Naive thymus-derived CD4-positive, alpha-beta T cell (primary cell): ENCODE measurements at places on chromosomes 6 and 20. TPM values are rescaled to one million over a fixed set of nuclear protein-coding genes. Genes with fewer than 3 reads are reported as not detected.

PBOV1 gene
- total RNA-seq, result not detected

DNA sequence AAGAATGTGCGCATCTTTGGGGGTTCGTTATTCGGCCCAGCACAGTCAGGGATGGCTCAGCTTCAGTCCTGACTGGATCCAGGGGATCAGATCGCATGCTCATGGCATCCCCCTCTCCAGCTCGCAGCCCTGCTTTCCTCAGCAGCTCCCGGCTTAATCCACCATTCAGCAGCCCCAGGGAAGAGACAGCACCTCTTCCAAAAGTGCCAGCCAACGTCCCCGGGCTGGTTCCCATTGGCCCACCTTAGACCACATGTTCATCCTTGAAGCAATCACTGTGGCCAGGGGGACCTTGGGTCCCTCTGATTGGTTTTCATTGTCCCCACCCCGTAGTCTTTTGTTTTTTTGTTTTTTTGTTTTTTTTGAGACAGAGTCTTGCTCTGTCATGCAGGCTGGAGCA lies 188.7 kb downstream of the ZMYND8 start:
- no peak for DNase-seq

DNA sequence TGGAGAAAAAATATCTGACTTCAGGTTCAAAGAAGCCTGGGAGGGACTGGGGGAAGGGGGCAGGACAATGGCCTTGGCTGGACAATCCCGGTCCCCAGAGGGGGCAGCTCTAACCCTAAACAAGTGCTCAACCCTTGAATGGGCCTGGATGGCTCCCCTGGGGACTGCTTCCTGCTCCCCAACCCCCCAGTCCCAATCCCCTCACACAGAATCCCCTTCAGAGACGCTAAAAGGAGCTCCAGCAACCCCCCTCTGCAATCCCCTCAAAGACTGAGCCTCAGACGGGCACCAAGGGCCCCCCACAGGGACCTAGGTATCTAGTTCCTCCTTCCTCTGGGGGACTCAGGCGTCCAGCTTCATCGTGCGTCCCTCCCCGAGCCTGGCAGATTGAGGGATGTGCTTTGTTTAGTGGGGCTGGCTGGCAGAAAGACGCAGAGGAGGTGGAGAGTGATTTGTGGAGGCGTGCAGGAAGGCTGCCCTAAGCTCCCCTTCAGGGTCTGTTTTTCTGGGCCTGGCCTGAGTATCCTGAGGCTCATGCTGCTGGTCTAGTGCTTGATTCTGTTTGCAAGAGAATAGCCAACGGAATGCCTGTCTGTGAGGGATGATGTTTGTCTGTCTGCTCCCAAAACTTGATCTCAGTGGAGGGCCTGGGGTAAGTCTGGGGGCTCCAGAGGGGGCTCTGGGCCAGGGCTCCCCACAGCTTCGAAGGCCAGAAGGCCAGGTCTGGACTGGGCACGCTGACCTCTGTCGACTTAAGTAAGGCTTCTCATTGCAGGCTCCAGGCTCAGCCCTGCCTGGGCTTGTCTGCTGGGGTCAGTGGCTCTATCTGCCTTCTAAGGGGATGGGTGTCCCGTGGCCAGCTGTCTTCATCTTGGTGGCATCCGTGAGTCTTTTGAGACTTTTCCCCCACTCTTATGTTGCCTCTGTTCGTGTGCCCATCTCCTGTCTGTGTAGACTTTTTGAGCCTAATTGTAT lies 1.7 kb upstream of the POU5F1 start:
- no peak for DNase-seq

GJA10 gene
- not detected for total RNA-seq

- DNase-seq, result no peak
These were observed 45.1 kb downstream of the OGFRL1 start for GRCh38 chr6:71333697-71334096.

GRM1 gene
- not detected for total RNA-seq

- DNase-seq, result peak; percentile 60
These were observed 655 bp downstream of the FAM184A start for GRCh38 chr6:119077643-119078375.

- no peak for DNase-seq
These were observed 47.8 kb upstream of the ARMC2 start for GRCh38 chr6:108800427-108800864.
